D721Med (cell line): ENCODE measurements at places on chromosomes 6 and 20.

DNA sequence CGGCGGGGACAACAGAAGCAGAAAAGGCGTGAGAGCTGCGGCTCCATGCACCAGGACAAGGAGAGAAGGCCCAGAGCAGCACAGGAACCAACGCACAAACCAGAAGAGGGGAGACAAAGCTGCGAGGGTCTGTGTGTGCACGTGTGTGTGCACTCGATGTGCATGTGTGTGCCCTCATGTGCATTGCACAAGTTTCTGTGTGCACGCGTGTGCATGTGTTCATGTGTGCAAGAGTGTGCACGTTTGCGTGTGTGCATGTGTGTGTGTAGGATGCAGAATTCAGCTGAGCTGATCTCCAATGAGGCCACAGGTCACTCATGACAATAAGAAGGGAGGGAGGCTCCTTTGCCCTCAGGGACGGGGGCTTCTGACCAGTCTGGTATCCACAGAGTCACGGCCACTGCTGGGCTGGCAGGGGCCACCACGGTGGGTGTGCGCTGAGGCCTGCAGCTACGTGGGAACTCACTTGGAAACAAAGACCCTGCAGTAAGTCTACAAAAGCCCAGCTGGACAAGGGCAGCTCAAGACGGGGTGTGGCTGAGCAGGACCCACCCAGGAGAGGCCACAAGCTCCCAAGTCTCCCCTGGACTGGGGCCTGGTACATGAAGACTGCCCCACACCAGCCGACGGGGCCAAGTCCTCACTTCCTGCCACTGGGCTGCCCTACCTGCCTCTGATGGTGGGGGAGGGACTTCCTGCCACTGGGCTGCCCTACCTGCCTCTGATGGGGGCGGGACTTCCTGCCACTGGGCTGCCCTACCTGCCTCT is 48.1 kb upstream of the CHRNA4 start:
- DNase-seq: no peak

GRCh38 chr6:117345292-117345610 is 79.9 kb downstream of the VGLL2 start:
- DNase-seq: no peak

- no peak for DNase-seq
Observed at GRCh38 chr20:10303852-10304251, 85.2 kb downstream of the SNAP25 start.

DNA sequence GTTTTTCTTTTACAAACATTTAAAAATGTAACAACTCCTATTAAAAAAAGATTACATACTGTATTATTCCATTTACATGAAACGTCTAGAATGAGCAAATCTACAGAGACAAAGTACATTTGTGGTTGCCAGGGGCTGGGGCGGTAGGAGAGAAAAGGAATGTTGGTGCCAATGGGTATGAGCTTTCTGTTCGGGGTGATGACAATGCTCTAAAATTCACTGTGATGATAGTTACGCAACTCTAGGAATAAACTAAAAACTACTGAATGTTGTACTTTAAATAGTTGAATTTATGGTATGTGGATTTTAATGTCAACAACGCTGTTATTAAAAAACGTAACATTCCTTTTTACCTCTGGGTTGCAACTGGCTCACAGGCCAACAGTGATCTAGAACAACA is 211.1 kb downstream of the GMDS start:
- DNase-seq: no peak

GRCh38 chr20:17558154-17558940 is 11.5 kb upstream of the DSTN start:
- no peak for DNase-seq

GRCh38 chr6:14272737-14273085 is 155.1 kb downstream of the CD83 start:
- no peak for DNase-seq

- no peak for DNase-seq
Observed at GRCh38 chr20:63847237-63848002, 13.9 kb upstream of the ABHD16B start.

DNA sequence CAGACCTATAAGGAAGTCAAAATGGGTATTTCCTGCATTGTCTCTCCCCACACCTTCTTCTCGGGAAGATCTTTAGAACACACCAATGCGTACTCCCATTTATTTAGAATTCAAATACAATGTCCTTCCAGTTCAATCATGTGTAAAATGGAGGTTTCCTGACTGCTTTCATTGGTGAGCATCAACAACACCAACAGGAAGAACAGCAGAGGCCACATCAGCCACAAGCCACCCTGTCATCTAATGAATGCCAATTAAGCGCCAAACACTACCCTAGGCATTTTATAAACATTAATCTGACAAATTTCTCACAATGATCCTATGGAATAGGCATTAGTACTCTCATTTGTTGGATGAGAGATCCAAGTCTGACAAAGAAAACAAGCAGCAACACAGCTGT is 68.4 kb upstream of the SMLR1 start:
- DNase-seq: no peak

DNA sequence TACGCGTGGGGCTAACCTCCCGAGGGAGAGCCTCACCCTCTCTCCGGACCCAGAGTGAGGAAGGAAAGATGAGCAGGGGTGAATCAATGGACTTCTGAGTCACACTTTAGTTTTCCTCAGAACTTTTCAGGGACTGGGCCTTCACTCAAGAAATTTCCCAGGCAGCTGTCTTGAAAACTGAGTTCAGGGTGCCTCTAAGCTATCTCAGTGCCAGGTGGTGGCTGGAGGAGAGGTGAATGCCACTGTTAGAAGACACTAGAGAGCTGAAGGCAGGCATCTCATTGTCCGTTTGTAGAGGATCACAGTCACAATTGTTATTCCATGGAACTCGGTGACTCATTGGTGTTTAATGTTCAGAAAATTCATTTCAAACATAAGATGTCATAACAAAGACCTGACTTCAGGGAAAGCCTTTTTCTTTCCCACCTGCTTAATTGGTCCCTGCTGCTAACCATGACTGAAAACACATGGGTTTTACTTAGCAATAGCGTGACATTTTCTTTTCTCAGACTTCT is 5.3 kb upstream of the SERPINB6 start:
- no peak for DNase-seq

- no peak for DNase-seq
Observed at GRCh38 chr6:4318321-4318720, 182.9 kb upstream of the ECI2 start.

GRCh38 chr6:13544454-13545186 is 29.8 kb upstream of the SIRT5 start:
- no peak for DNase-seq

- no peak for DNase-seq
Observed at GRCh38 chr6:20085817-20086216, 126.5 kb downstream of the MBOAT1 start.

DNA sequence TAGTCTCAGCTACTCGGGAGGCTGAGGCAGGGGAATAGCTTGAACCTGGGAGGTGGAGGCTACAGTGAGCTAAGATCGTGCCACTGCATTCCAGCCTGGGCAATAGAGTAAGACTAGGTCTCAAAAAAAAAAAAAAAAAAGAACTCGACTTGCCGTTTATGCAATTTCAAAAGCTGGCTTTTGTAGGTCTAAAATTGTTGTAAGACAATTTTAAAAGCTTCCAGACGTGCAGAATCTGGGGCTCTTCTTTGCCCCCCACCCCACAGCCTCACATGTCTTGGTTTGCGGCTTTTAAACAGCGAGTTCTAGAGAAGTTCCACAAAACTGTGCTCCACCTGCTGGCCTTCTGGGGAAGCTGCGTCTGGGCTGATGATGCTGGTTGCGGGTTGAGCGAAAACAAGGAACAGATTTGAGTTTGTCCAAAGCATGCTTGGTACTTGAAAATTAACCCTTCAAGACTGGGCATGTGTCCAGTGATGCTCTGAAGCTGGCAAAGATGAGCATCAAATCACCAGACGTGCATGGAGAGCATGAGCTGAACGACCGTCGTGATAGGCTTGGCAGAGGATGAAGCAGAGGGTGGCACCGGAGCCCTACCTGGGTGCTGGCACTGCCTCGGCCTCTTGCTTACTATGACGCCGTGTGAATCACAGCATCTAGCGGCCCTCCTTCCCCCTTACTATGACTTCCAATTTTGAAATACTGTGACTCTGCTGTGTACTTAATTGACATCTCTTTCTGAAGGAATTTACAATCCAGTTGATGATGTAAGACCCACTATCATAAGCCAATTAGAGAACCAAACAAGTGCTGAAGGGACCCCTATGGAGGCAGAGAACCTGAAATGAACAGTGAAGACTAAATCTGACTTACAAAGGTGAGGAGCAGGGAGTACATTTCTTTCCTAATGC is 171.4 kb downstream of the GMPR start:
- no peak for DNase-seq

- DNase-seq: no peak
Observed at GRCh38 chr20:35695978-35696377, 3.2 kb downstream of the NFS1 start.

DNA sequence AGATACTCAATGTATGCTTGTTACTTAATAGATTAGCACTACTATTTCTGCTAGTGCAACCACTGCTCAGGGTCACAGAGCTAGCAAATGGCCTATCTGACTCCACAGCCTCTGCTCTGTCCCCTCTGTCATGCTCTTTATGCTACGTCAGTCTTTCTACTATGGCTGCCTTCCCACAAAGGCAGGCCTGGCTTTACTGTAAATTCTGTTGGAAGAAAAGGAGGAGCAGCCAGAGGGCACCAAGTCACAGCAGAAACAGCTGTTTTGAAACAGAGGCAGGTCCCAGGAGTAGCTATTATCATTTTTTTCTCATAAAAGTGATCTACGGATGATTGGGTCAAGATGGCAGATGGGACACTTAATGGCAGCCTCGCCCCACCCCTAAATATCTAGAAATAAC is 10.0 kb upstream of the ELMO2 start:
- no peak for DNase-seq

- no peak for DNase-seq
Observed at GRCh38 chr20:3854462-3854871, 7.8 kb downstream of the MAVS start.

- DNase-seq: no peak
Observed at GRCh38 chr6:22072949-22073348, 223.9 kb downstream of the PRL start.

DNA sequence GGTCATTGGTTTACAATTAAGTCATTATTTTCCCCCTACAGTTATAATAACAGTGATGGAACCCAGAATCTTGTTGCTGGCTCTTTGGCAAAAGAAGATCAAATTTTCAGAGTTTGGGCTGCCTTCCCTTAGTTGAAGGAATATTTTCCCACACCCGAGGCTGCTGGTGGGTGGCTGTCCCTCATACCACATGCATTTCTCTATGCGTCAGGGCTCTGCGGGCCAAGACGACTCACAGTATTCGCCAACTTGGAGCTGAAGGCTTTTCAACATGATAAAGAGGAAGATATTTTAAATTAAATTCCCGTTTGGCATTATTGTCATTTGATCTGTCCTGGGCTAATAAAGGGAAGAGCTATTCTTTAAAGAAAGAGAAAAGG is 102.2 kb upstream of the SASH1 start:
- DNase-seq: no peak

- no peak for DNase-seq
Observed at GRCh38 chr20:9550283-9550682, 35.9 kb downstream of the LAMP5 start.

GRCh38 chr6:136764517-136764993 is 27.7 kb downstream of the MAP3K5 start:
- no peak for DNase-seq

- no peak for DNase-seq
Observed at GRCh38 chr6:158819977-158820622, 932 bp upstream of the EZR start.

DNA sequence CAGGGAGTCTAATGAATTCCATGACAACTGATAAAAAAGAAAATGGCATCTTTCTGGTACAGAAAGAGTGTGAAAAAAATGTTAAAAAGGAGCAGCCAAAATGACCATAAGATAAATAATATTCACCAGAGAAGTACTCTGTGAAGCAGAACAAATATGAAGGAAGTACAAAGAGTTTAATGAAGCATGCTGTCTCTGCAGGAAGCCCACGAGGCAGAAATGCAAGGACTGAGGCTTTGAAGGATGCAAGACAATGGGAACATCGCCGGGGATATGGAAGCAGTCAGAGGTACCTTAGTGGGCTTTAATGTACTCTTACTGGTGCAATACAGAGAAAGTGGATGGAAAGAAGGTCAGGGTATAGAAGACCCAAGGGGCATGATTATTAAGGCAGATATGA is 50.7 kb downstream of the NOX3 start:
- DNase-seq: no peak
